ENCODE measurements at places on chromosomes 2 and 18.
A peak's percentile ranks its signal among the peaks of the same experiment; 100 is the strongest.

DNA sequence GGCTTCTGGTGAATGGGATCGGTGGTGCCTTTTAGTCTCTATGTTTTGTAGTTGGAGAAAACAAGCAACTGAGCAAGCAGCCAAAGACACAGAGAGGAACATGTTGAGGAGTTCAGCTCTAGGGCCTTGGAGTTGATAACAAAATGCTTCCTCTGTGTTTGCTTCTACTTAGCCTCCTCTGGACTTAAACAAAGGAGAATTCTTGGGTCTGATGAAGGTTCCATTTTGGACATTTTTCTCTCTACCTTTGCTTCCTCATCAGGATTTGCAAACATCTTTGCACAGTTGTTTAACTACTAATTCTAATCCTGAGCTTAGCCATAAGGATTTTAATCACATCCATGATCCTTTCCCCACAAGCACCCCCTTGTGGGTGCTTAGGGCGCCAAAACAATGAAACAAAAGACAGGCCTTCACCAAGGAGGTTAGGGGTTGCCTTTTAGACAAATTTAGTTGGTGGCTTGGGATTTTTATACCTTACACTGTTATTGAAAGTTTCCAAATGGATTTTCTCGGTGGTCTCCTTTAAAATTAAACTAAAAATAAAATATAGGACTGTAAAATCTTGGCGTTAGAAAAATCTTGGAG lies 148.5 kb upstream of the SATB2 start:
- no peak for DNase-seq

GRCh38 chr2:53938904-53939303 lies 31.9 kb downstream of the PSME4 start:
- no peak for DNase-seq

DNA sequence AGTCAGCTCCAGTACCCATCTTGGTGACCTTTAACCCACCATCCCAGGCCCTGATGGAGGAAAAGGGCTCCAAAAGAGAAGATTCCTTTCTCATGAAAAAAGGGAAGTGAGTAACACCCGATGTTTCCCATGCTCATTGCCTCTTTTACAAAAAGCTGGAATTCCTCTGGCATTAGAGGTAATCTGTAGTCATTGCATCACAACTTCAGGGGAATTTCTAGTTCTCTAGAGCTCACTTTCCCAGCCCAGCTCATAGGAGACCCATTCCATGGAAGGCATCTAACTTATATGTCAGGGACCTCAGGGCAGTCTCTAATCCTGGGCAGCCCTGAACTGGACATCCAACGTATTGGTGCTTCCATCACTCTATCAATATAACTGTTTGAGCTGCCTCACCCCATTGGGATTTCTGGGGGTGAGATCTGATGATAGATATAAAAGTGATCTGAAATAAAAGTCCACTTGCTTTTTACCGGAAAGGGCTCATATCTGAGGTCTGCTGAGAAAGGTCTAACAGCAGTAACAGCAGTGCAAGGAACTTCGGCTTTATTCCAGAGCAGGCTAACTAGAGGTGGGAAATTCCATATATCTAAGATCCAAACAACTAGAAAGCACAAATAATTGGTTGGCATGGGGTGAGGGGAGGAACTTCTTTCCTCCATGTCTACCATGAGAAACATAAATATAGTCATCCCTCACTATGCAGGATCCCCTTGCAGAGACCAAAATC lies 106.1 kb downstream of the ETAA1 start:
- no peak for DNase-seq

DNA sequence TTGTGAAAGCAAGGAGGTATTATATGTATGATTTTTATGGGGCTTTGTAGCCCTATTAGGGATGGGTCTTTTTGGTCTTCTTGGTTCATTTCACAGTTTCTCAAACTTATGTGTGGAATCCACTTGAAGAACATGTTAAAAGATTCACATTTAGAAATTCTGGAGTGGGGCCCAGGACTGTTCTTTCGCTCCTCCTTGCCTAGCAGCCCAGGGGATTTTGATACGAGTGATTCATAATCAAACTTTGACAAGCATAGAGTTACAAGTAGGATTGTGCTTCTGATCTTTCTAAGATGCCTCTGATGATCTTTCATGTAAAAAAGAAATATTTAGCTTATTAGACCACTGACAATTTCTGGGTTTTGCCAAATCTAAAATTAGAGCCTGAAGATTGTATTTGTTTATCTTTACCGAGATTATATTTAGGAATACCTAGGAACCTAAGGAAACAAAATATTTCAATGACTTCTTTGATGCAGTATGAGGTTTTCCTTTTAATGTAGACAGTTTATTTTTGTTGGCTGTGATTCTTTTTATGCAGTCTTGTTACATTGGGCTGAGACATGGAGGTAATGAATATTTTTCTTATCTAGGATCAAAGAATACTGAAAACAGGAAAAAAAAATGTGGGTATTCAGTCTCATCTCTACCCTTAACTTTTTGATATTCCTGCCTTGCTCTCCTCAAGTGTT lies 324.0 kb downstream of the PARD3B start:
- no peak for DNase-seq

GRCh38 chr2:29706171-29706720 lies 215.1 kb downstream of the ALK start:
- no peak for DNase-seq

- DNase-seq: no peak
These were observed 202.1 kb downstream of the RNF144A start for GRCh38 chr2:7119132-7119835.

DNA sequence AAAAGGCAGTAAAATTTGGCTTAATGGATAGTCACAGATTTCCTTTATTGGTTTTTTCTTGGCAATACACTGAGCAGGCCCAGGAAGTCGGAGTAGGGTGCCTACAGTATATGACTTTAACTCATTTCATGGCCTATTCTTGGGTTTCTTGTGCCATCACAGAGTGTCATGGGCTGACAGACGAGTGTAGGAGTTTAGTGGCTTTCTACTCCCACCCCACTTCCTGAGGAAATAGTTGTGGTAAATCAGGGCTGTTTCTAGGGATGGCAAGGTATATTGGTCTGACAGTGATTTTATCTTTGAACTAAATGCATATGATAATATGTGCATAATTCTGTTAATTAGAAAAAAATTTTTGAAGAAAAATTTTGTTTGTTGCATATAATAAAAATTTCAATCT lies 100.1 kb downstream of the PLCL1 start:
- DNase-seq: peak; percentile 18

DNA sequence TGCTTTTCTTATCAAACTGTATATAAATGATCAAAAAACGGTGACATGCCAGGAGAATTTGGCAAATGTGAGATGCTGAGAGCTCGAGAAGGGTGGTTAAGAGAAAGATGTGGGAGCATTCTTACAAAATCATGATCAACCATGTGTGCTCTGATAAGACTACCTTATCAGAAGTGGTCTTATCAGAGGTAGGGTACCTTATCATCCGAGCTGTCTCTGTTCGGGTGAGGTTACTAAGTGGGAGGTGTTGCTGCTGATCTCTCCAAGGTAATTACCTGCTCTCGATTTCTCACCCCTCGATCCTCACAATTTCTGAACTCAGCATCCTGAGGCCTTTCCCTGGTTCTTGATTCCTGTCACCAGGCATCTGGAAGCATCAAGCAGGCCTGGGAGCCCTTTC lies 813.0 kb upstream of the ID2 start:
- no peak for DNase-seq

- DNase-seq: no peak
These were observed 113.7 kb downstream of the GATA6 start for GRCh38 chr18:22283116-22283395.

- DNase-seq: no peak
These were observed 351.9 kb upstream of the SMIM21 start for GRCh38 chr18:75779450-75779849.

DNA sequence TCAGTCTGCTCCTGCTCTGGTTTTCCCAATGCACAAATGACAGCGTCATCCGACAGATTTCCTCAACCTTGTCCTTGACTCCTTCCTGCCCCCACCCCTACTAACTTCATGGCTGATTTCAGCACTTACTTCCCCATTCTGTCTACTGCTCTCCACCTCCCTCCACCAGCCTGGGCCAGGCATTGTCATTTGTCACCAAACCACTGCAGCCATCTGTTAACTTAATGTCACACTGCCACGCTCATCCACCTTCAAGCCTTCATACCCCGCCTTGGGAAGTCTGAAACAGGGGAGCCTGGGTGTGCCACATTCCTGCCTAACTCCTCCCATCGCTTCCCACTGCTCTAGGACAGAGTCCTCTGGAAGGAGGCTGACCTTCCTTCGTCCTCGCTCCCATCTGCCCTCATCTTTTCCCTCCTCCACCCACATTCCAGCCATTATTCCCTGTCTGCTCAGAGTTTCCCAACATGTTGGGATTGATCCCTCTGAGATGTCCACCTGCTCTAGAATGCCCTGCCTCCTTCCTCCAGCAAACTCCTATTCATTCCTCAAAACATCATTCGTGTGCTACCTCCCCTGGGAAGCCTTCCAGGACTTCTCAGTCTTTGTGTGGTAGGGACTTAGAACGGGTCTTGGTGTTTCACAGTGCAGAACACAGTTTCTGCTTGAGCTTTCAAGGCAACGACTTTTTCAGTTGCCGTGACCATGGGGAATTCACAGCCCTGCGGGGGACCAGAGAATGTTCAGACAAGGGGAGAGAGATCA lies 42.2 kb upstream of the SMAD7 start:
- DNase-seq: no peak

GRCh38 chr2:172052000-172052983 lies 33.0 kb upstream of the DLX1 start:
- DNase-seq: no peak

DNA sequence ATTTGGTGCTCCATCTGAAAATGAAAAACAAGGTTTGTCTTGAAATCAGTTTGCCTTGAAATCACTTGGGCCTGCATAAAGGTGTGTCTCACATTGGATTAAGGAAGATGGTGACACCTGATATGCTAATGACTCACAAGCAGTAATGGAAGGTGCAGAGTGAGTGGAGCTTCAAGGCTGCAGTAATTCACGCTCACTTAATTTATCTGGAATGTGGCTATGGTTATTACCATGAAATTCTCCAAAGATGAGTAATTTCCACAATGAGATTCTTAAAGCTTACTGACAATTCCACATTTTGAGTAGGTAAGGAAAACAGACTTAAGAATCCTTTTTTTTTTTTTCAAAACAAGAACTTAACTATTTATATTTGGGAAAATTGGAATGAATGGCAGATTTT lies 156.8 kb downstream of the PAX3 start:
- no peak for DNase-seq

DNA sequence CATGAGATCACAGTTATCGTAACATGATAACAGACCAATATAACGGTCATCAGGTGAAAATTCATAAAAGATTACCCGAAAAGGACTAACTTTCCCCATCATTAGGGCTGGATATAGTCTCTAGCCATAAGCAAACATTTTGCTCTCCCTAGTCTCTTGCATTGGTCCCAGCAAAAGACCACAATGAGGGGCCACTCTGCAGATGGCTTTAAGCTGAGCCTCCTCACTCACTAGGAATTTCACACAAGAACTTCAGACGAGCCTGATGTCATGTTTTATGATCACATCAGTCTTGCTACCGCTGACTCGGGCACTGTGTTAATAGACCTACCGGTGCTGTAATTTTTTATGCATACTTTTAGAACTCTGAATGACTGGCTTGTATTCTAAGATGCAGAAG lies 35.2 kb downstream of the STK17B start:
- DNase-seq: no peak

DNA sequence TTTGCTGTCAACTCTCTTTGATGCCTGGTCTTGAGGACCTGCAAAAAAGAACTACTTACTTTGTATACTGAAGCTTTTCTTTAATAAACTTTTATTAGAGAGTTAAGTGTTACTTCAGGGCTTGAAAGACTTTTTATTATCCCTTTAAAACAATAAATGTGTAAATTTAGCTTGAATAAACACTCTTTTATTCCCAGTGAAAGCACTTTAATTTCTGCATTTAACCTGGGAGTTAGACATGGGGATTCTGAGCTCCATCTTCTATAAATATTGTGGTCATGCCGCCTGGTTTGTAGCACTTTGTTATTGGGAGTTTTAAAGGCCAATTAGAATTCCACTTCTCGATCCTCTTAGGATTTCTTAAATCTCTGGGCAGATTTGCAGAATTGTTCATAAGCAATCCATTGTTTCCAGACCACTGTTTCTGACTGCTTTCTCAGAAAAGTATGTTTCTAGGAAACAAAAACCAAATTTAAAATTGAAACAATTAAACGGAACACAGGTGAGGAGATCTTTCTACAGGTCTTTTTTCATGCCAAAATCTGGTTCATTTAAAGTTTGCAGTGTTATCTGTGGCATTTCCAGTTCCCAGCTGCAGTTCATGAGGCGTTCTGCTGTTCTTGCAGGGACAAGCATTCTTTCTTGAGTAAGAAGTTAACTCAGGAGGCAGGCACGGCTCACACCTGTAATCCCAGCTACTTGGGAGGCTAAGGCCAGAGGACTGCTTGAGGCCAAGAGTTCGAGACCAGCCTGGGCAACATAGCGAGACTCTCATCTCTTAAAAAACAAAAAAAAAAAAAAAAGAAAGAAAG lies 18.1 kb upstream of the E2F6 start:
- no peak for DNase-seq

DNA sequence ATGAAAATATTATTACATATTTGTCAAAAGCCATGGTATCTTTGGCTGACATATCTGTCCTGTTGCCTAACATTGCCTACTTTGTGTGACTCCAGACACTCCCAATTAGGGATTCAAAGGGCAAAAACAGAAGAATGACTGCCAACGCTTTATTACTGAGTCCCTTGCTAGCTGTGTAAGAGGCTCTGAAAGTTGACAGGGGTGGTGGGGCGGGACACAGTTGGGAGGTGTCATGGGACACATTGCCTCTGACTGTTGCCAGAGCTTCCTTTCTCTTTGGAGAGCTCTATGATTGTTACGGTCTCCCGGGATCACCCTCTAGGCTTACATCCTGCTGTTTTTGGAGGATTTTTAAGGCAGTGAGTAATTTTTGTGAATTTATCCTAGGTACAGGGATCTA lies 249.6 kb upstream of the ACVR2A start:
- DNase-seq: no peak

- DNase-seq: no peak
These were observed 45.7 kb upstream of the FAM171B start for GRCh38 chr2:186648130-186648529.

DNA sequence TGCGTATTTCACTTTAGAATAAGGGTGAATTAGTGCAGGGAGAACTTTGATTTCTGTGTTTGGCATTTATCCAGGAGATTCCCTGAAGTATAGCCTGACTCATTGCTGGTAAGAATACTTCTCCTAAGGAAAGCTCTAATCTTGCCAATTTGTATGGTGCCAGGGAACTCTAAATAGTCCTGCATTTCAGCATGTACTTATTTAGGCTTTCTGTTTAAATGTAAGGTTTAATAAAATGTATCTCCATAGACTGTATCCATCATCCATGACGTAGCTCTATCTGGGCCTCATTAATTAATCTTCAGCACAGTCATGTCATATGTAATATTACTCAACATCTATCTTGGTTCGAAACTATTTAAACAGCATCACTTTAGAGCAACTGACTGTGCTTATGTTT lies 127.7 kb downstream of the DOK6 start:
- DNase-seq: no peak

- DNase-seq: no peak
These were observed 99.9 kb downstream of the TRIB2 start for GRCh38 chr2:12816379-12817306.

Measured in stimulated activated CD4-positive, alpha-beta T cell treated with anti-CD3 and anti-CD28 coated beads, Interleukin-1b, Interleukin-23, amount 100 ng/mL, for 4 hours (primary cell).